SHP77 treated with DMSO at 0.1 percent for 48 hours (cell line): ENCODE measurements at places on chromosomes 2 and 18.

- DNase-seq, result no peak
Measured at GRCh38 chr18:54284981-54285785, 15.9 kb downstream of the POLI start.

DNA sequence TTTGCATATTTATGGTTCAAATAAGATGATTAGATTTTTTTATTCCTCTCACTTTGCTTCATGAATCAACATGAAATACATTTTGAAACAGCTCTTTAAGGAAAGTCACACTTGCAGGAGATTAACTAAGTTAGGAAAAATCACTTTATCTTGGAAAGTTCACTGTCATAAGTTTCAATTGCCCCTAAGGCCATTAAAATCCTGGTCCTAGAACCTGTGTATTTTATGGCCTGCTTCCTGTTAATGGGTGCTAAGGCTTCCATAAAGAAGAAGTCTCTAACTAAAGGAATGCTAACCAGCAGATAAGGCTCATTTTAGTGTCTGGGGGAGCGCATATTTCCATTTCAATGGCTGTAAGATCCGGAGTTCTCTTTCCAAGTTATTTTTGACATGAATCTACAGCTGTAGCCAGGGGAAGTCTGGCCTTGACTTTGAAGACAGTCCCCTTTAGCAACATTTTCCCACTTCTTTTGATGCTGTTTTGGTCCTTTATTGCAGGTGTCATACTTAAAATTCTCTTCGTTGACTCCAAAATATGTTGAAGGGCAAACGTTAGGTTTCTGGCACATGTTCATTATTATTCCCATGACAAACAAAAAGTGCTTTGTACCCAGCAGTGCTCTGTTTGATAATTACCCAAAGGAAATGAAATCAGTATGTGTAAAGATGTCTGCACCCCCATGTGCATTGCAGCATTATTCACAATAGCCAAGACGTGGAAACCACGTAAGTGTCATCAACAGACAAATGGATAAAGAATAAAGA, 34.4 kb upstream of the SH3BP4 start:
- no peak for DNase-seq

DNA sequence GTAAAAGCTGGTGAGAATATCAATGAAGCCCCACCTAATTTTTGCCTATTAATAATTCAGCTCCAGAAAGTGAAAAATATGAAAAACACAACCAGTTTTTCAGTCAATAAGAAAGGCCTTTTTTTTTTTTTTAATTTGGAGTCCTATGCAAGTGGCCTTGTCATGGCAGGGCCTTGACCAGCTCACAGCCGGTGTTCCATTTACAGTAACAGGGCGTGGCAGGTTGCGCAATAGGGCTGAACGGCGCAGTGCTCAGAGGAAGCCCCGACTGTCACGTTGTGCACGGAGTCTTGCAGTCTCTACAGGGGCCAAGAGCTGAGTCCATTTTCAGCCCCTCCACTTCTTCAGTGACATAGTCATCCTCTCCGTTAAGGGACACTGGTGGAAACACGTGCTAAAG, 184.1 kb upstream of the FN1 start:
- DNase-seq, result peak; percentile 68

DNA sequence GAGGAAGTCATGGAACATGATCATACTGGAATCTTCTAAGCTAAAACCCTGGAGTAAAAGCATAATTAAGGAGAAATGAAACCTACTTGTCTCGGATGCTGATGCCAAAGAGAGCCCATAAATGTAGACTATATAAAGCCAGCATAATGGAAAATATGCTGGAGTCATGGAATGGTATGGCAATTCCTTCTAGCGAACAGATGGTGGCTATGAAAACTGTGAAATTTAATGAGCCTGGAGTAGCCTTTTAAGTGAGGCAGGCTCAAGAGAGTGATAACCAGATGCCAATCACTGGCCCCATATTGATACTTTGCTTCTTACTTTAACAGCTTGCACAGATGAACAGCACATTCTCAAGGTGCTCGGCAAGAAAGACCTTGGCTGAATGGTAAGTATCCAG, 206.3 kb downstream of the PID1 start:
- DNase-seq, result no peak

- no peak for DNase-seq
Measured at GRCh38 chr18:56443166-56443907, 195.1 kb downstream of the TXNL1 start.

DNA sequence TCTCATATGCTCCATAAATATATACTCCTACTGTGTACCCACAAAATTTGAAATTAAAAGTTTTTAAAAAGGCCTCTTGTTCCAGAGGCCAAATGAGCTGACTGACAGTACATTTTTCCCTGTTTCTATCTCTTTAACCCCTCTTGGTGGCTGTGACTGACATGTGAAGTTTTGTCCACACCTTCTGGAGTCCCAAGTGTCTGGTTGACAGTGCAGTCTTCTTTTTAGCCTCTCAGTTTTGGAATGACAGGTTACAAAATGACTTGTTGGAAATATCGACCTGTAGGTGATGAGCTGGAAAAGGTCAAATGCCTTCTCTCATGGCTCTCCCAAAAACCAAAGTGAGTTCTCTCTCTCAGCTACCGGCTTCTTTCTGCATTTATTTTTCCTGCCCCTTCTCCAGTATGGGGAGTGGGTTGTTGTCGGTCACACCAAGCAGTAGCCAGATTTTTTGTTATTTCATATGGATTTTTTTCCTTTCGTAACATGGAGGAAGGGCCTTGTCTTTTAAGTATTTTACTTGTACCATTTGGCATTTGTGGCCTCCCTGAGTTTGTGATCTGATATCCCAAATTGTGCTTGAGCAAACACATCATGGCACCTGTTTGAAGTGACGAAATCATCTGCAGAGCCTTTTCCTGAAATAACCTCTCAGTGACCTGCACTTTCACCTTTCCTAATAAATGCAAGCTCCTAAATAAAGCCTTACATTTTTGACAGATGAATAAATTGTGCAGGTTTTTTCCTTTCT, 143.9 kb downstream of the ESCO1 start:
- no peak for DNase-seq

DNA sequence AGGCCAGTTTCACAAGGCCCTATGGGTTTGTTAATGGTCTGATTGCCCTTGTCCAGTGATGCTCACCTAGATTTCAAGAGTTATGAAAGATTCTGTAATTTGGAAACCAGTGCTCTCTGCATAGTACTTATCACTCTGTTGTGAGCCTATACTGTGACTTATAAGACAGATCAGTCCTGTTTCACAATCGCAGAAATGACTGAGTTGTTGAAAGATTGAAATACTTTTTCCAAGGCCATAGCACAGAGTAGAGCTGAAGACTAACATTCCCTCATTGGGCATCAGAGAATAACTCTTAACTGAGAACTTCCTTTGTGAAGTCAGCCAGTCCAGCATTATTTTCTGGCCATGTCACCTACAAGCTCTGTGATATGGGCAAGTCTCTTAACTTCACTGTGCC, 44.0 kb downstream of the CCDC85A start:
- DNase-seq, result no peak

GRCh38 chr2:237673130-237674001, 46.0 kb downstream of the LRRFIP1 start:
- DNase-seq, result peak; percentile 78

DNA sequence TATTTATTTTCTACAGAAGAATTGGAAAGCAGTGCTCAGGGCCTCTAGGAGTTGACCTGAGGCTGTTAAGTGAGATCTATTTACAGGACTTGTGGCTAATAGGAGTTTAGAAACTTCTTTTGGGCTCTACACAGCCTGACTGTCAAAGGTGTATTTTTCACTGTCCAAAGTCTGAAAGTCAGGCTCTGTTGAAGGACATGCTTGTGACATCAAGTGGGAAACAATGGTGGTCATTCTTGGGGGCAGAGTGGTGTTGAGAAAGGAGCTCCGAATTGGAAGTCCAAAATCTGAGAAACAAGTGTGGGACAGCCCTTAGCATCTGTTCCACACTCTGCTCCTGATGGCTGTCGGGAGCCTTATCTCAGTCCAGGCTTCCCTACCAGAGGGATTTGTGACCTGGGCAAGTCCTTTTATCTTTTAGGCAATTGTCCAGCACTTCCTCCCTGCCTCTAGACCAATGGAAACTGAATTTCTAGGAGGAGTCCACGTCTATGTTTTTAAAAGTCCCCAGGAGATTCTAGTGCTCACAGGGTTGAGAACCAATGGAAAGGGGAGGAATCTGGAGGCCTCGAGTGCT, 76.4 kb downstream of the LIPG start:
- DNase-seq, result no peak

GRCh38 chr2:17059458-17059857, 393.8 kb upstream of the CYRIA start:
- no peak for DNase-seq

- DNase-seq, result no peak
Measured at GRCh38 chr18:36411745-36412168, 114.2 kb downstream of the FHOD3 start.

DNA sequence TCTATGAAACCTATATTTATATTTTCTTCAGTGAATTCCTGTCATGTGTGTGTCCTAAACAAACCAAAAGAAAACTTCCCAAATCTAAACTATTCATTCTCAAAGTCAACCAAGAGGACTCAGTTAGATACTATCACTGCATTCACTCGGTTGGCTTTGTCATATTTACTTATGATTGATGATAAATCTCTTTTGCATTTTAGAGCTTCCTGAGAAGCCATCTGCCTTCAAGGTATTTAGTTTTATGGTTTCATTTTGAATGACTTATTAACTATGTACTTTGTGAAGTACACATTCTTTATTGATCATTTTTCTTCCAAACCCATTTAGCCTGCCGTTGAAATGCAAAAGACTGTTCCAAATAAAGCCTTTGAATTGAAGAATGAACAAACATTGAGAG, 36.2 kb downstream of the ANKRD30B start:
- DNase-seq, result no peak

DNA sequence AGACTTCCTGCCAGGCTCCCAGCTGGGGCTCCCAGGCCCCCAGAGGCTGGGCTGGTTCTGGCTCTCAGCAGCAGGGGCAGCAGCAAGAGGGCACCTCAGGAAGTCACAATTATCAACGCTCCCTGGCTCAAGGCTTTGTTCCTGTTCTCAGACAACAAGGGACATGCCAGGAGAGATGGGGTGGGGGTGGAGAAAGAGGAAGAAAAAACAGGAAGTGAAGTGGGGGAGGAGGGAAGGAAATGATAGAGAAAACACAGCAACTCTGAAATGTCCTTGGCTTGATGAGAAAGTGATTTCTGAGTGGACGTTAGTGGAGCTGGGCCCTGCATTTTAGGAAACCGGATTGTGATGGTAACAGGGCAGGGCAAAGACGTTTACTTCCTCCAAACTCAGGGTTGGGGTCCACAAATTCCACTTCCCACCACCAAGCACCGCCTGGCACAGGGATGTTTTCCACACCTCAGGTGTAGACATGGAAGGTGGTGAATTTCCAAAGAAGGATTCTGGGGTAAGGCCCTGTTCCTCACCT, 40.4 kb downstream of the CYRIA start:
- DNase-seq, result no peak

GRCh38 chr18:79680100-79680879, 687 bp downstream of the CTDP1 start:
- no peak for DNase-seq
